ENCODE measurements at places on chromosomes 7 and 10.

DNA sequence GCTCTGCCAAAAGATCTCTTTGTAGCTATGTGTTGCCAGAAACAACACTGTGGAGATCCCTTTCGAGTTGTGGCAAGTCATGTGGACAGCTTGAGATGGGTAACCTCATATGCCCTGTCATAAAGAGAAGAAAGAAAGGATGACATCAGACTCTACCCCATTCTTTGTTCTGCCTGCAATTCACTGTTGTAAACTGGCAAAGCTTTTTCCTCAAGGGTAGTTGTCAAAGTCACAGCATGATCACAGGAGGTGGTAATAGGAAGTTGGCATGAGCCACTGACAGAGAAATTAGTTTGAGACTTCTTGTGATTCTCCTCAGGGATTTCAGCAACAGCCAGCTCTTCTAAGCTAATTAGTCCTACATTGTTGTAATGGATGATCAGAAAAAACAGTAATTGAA is 19.4 kb upstream of the MINDY3 start:
- no peak for DNase-seq

DNA sequence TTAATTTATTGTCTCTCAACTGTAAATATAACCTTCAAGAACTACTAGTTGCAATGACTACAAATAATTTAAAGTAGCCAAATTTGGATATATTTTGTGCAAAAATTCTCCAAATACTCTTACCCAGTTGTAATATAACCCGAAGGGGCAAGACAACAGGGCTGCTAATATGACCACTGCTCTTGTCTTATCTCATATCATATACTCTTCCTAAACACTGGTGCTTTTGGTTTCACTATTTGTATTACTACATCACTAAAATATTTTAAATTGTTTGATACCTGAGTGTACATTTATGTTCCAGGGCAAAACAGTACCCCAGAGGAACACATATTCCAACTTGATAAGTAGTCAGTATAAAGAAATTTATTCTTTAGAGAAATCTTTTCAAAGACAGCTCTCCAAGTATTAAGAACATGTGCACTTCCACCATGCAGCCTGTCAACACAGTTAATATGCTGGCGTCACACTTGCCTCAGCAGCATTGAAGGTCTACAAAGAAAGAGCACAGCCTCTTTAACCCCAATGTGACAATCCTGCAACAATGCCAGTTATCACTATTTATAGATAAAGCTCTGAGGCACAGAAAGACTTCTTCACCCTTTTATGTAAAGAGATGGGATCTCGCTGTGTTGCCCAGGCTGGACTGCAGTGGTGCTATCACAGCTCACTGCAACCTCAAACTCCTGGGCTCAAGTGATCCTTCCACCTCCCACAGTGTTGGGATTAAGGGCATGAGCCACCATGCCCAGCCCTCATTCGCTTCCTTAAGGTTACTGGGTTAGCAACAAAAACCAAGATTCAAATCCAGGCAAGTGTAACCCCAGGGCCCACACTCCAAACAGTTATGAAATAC is 37.8 kb downstream of the RHEB start:
- DNase-seq: no peak

GRCh38 chr10:71294856-71295255 is 24.2 kb upstream of the SLC29A3 start:
- no peak for DNase-seq

- DNase-seq: no peak
Measured at GRCh38 chr10:110783509-110784107, 88.1 kb upstream of the PDCD4 start.

DNA sequence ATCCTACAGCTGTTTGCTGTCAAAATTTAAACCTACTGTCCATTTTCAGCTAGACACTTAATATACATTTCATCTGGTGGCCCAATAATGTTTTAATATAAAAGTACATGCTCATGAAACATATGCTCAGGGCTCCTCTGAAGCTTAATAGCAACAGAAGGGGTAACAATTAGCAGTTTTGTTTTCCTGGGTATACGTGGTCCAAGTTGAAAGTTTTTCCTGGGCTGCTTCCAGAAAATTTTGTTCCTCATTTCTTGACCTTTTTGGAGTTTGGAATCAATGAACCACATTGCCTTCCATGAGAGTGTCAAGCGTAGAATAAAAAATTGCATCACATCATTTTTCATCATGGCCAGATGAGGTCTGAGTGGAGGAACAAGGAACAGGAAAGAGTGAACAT is 537.3 kb upstream of the MGMT start:
- no peak for DNase-seq

- no peak for DNase-seq
Measured at GRCh38 chr10:94085766-94086437, 92.2 kb downstream of the PLCE1 start.

DNA sequence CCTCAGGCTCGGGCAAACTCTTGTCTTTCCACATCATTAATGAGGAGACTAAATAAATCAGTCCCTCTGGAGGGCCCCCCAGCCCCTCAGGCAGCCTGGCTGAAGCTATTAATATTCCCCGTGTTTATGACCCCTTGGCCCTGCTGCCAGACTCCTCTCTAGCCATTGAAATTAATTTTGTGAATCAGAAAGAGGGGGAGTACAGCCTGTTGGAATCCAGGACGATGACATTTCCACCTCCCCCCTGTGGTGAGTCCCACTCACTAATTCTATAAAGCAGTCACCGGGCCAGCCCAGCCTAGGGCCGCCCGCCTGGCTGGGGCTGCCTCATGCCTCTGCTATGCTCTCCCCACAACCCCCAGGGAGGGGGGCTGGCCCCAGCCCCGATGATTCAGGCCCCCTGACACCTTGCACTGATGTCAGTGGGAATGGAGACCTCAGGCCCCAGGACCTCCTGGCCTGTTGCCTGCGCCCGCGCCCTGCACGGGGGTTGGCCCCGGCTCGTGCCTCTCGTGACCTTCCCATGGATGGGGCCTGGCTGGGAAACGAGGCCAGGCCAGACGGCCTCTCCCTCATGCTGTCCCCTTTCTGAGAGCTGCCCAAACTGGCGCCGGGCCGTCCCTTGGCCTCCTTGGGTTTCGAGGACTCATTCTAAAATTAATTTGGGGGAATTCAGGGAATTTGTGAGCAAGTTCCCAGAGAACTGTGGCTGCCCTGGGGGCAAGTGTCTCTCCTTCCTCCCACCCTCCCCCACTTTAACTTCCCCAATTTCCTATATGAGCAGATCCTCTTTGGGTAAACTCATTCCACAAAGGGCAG is 34.0 kb downstream of the TMEM270 start:
- no peak for DNase-seq

- DNase-seq: no peak
Measured at GRCh38 chr7:32583791-32584190, 88.5 kb downstream of the AVL9 start.

GRCh38 chr7:92834507-92835260 is 1.7 kb downstream of the CDK6 start:
- no peak for DNase-seq

GRCh38 chr7:31633467-31633866 is 53.5 kb upstream of the PPP1R17 start:
- DNase-seq: no peak

DNA sequence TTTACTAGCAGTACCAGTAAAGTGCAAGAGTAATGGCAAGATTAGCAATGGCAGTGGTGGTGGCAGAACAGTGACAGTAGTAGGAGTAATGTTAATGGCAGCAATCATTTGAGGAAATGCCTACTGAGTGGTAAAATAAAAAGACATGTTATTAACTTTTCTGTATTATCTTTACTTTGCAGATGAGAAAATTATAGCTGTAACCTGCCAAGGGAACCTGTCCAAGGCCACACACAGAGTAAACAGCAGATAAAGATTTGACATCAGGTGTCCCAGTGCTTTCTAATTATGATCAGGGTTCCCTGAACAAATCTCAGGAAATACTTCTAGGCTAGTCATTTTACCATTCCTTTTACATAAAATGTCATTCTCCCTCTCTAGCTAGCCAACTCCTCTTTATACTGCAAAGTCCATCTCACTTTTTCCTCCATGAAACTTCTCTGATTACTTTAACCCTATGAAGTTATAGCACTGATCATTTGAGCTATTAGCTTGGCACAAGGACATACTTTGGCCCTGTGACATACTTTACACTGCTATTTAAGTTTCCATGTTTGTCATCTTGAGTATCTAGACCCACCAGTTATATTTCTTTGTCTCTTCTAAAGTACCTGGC is 219.1 kb downstream of the TAX1BP1 start:
- no peak for DNase-seq

- DNase-seq: no peak
Measured at GRCh38 chr10:20485554-20485953, 411.6 kb downstream of the NEBL start.

DNA sequence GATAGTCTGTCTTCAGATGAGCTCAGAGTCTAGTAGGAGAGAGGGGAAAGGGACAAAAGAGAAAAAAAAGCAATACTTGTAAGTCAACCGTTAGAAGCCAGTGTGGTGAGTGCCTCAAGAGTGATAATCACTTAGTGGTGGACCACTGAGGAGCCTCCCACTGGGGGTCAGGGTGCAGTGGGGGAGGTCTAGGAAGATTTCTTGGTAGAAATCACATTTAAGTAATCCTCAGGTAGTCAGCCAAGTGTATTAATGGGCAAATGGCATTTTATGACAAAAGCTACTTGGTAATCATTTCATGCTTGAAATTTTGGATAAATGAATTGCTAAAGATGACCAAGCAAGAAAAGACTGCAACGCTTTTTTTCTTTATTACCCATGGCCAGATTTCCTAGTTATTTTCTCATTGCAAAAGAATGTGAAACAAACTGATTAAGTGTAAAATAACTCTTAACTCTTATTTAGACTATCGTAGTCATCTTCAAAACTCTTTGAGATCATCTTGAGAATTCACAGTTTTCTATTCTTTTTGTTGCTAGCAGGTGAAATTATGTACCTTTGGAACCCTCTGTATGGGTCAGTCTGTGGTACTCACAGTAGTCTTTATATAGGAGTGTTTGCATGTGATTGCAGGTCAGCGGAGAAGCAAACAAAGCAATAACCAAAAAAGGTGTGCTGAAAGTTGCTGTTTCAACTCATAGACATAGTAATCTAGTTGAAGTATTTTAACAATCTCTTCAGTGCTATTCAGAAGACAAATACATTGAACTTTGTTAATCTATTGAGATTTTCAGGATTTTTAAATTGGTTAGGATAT is 63.9 kb downstream of the PPP1R9A start:
- no peak for DNase-seq

DNA sequence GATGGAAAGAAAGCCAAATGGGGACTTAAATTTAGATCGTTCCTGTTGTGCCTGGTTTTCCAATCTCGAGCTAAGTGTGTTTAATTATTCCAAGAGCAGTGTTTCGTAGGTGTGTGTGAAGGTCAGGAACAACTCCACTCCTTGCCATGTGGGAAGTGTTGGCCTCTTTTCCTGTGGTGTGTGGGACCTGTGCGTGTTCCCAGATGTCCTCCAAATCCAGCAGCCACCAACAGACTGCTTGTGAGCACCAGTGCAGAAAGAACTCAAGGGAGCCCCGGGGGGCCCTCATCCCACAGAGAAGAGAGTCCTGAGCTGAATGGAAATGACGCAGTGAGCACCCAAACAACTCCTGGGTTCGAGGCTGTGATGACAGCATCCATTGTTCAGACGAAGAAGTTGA is 227.7 kb downstream of the TMEM178B start:
- no peak for DNase-seq

- no peak for DNase-seq
Measured at GRCh38 chr7:90469554-90469953, at the start of gene PTTG1IP2. TSS of gene PTTG1IP2 (plus strand) at chr7:90469639. CDS start at chr7:90469787, 148 bp downstream.
